Fibroblast of skin of right biceps (primary cell): ENCODE measurements at places on chromosomes 6 and 20.

- DNase-seq, result no peak
These were observed 269.9 kb downstream of the BCKDHB start for GRCh38 chr6:80376411-80376810.

GRCh38 chr20:58449681-58450221, 60.7 kb downstream of the VAPB start:
- no peak for DNase-seq

- no peak for DNase-seq
These were observed 219.0 kb downstream of the PREX1 start for GRCh38 chr20:48608756-48609155.

- no peak for DNase-seq
These were observed 31.6 kb upstream of the MTRF1L start for GRCh38 chr6:153034139-153034538.

GRCh38 chr20:17666481-17666880, 15.6 kb downstream of the RRBP1 start:
- no peak for DNase-seq

DNA sequence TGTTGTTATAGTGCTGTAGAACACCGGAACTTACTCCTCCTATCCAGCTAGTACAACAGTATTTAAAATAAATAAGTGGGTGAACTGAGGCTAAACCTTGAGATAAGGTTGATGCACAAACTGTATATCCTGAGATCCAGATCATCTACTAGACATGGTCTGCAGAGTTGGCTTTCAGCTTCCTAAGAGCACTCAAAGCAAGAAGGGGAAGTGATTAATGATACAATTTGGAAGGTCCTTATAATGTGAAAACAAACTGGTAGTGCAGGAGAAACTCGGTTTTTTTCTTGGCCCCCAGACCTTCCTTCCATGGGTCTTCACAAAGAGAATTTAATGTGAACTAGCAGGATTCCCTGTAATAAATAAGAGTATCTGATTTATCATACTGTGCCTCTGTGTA, 27.4 kb upstream of the RREB1 start:
- no peak for DNase-seq

DNA sequence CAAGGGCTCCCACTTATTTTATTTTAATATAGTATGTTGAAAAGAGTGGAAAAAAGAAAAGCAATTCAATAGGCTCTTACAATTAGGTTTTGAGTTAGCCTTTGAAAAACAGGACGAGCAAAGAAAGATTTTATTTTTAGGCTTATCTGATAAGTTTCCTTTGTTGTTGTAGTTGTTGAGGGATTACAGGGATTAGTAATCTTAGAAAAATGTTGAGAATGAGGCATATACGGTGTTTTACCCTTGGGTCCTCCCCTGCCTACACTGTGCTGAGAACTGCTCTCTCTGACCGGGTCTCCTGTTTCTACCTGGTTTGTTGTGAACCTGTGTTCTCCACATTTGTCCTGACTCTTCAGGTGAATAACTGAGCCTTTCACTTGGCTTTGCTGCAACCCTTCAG, 16.7 kb downstream of the TRAPPC3L start:
- DNase-seq, result peak; percentile 51

- DNase-seq, result peak; percentile 88
These were observed 116.3 kb downstream of the OR2B2 start for GRCh38 chr6:27795697-27796494.

DNA sequence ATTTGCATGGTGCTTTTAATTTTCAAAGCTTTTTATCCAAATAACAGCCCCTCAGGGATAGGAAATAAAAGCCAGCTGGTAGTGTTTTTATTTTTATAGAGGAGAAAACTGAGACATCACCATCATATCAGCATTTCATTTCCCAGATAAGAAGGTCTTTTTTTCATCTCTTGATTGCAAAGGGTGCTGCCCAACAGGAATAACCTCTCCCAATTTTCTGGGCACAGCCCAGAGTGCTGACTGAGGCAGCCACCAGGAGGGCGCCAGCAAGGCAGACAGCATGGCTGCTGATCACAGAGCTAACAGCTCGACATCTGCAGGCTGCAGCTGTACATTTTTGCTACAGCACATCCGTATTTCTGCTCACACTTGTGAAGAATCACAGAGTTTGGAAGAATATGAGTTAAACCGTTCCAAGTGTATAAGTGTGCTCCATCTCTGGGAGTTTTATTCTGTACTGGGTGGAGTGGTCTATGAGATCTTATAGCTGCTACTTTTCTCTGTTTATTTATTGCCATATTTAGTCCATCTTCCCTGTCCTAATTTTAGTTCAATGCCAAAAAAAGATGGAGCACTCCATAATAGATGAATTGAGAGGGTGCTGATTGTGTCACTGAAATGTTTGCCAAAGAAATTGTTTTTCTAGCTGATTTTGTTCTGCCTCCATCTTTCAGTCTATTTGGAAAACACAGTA, 85.5 kb upstream of the C20orf144 start:
- DNase-seq, result no peak

- no peak for DNase-seq
These were observed 342.0 kb downstream of the TAF4 start for GRCh38 chr20:61723529-61724257.

- DNase-seq, result no peak
These were observed 1.6 kb upstream of the ZFP64 start for GRCh38 chr20:52193133-52193532.

- DNase-seq, result no peak
These were observed 33.9 kb downstream of the CHRNA4 start for GRCh38 chr20:63327231-63327745.

DNA sequence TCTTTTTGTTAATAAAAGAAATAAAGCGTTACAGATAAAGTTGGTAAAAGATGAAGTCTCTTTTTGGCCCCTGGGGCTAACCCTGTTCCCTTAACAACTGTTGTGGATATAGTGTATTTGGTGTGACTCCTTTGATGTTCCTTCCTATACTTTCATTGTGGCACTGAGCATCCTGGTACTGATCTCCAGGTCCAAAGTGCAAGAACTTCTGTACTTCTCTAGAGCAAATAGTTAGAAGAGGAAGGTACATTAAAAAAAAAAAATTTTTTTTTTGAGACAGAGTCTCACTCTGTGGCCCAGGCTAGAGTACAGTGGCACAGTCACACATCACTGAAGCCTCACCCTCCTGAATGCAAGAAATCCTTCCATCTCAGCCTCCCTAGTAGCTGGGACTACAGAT, 6.2 kb downstream of the POFUT1 start:
- no peak for DNase-seq

- no peak for DNase-seq
These were observed 114.1 kb downstream of the DOK5 start for GRCh38 chr20:54589402-54590030.

DNA sequence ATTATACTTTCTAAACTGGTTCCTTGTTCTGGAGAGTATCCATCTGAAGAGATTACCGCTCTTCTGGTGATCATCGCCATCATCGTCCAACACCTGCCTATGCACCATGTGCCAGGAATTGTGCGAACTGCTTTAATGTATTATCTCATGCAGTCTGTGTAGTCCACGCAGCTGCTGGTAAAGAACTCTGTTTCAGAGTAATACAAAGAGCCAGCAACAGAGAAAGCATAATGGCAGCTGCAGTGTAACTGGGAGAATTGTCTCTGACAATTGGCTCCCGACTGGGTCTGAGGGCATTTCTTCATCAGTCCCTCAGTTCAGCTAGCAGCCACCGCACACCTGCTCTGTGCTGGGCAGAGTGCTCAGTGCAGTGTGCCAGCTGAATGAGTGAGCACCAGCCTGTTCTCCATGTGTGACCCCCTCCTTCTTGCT, 383.4 kb downstream of the GRIK2 start:
- DNase-seq, result no peak

DNA sequence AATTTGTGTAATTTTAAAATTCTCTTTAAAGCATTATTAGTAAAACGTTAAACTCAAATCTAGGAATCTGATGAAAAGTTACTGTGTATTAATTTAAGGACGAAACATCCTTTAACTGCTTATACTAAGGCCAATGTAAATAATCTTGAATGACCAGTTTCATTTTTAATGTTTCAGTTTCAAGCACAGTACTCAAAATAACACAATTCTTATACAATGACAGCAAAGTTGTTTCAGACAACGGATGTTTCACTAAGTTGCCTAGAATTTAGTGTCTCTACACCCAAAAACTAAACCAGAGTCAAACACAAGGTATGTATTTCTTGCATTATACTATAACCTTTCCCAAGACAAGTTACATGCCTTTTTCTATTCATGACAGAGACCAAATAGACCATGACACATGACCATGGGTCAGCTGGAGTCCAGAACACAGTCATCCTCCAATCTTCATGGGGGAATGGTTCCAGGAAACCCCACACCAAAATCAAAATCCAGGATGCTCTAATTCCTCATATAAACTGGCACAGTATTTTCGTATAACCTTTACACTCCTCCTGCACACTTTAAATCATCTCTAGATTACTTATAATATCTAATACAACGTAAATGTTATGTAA, 7.7 kb downstream of the PHIP start:
- DNase-seq, result no peak

DNA sequence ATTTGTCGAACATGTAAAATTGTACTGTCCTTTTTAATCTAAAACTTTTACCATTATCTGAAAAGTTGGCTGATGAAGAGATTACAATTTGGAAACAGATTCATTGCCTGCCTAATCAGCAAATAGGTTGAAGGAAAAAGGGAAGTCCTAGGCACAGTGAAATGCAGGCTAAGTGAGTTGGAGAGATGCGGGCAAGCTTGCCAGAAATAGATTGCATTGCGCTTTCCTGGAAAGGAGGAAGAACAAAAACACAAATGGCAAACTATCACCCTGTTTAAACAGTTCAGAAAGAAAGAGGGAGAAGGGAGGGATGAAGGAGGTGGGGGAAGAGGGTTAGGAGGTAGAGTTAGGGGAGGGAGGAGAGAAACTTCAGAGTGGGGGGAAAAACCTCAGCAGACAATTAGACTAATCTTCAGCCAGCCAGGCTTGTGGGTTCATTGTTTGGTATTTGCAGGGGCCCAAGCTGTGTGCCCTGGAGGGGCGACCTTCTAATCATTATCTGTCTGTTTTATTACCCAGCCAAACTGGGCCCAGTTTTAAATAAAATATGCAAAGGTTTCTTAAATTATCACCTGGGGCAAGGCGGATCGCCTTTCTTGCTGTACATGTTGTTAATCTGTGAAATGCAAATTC, 465.2 kb downstream of the TFAP2B start:
- no peak for DNase-seq

DNA sequence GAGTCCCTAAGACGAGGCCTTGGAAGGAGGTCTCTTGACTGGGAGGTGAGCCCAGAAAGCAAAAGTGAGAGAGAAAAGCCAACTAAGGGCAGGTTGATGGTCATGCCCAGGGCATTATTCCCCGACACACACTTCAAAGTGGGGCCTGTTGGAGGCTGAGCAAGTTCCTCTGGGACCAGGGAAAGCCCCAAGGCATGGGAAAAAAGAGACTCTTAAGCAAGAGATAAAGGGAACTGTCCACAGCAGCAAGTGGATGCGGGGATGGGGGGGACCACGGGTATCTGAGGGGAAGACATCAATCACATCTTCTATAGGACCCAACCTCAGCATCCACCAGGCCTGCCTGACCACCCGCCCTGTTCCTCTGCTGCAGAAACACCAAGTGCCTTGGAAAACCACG, 119.9 kb upstream of the MAFB start:
- DNase-seq, result no peak

- peak; percentile 63 for DNase-seq
These were observed 49.7 kb upstream of the IL20RA start for GRCh38 chr6:137094411-137095008.

- no peak for DNase-seq
These were observed 124.9 kb downstream of the GRM4 start for GRCh38 chr6:34020807-34021553.

GRCh38 chr6:80535914-80536565, 429.6 kb downstream of the BCKDHB start:
- DNase-seq, result peak; percentile 49

GRCh38 chr20:63968928-63969760, 586 bp downstream of the ZNF512B start:
- DNase-seq, result no peak

GRCh38 chr20:5586720-5587119, 163.5 kb upstream of the SHLD1 start:
- DNase-seq, result no peak

GRCh38 chr6:19934996-19935591, 97.9 kb downstream of the ID4 start:
- DNase-seq, result no peak

- no peak for DNase-seq
These were observed 22.4 kb upstream of the TMEM217 start for GRCh38 chr6:37280162-37280887.

DNA sequence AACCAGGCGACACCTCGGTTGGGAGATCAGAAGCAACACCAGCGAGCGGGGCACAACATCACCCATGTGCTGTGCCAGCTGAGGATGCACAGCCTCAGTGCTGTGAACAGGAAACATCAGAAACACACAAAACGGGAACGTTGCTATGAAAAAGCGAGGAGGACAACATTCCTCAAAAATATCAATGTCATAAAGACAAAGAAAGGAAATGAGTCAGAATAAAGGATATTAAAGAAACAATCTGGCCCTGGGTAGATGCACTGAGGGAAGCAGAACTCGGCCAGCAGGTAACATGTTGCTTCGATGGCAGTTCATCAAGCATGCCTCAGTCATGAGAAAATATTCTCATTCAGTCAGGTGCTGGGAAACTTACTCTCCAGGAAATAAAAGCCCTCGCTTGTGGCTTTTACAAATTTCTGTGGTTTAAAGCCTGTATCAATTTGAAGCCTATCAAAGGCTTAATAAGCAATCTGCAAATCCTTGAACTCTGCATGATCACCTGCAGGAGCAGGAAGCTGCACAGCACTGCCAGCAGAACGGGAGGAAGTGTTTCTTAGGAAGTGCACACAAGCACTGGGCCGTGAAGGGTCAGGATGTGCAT, 77.5 kb downstream of the GINS1 start:
- no peak for DNase-seq

DNA sequence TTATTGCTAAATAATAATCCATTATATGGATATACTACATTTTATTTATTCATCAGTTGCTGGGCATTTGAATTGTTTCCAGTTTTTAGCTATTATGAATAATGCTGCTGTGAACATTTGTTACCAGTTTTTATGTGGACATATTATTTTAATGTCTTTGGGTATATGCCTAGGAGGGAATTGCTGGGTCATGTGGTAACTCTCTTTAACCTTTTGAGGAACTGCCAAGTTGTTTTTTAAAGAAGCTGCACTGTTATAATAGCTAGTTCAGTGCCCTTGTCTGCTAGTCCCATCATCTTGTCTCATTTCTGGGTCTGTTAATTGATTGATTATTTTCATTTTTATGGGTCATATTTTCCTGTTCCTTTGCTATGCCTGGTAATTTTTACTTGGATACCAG, 56.3 kb downstream of the FOXO3 start:
- DNase-seq, result no peak

DNA sequence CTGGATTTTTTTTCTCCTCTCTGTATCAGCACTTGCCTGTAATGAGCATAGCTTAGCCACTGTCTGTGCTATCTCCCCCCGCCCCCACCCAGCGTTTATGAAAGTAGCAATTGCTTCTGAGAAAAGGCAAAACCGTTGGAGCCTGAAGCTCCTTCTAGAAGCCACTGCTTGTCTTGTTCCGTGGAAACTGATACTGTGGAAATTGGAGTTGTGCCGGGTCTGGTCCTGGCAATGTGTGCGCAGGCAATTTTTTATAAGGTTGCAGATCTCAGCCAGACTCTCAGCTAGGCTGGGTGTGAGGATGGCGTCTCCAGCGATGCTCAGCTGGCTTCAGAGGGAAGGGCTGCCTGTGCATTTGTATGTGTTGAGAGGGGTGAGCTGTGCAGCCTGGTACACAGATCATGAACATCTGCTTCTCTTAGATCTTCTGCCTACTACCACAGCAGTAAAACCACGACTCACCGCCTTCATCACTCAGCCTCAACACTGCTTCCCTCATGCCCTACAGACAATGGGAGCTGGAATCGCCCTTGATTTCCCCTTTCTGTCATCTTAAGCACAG, 72.4 kb upstream of the GTSF1L start:
- no peak for DNase-seq

GRCh38 chr20:39875492-39876110, 813.4 kb downstream of the MAFB start:
- DNase-seq, result no peak
